AG08395 (cell line): ENCODE measurements at places on chromosomes 3 and 15.

DNA sequence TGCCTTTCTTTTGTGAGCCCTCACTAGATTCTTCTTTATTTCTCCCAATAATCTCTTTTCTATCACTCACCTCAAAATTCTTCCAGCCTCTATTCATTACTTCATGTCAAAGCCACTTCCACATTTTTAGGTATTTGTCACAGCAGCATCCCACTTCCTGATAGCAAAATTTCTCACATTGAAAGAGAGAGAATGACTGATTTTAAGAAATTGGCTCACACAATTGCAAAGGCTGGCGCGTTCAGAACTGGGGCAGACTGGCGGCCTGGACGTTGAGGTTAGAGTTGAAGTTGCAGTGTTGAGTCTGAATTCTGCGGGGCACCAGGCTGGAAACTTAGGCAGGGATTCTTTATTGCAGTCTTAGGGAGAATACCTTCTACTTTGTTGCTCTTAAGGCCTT, 117.9 kb downstream of the LRRC28 start:
- no peak for DNase-seq

DNA sequence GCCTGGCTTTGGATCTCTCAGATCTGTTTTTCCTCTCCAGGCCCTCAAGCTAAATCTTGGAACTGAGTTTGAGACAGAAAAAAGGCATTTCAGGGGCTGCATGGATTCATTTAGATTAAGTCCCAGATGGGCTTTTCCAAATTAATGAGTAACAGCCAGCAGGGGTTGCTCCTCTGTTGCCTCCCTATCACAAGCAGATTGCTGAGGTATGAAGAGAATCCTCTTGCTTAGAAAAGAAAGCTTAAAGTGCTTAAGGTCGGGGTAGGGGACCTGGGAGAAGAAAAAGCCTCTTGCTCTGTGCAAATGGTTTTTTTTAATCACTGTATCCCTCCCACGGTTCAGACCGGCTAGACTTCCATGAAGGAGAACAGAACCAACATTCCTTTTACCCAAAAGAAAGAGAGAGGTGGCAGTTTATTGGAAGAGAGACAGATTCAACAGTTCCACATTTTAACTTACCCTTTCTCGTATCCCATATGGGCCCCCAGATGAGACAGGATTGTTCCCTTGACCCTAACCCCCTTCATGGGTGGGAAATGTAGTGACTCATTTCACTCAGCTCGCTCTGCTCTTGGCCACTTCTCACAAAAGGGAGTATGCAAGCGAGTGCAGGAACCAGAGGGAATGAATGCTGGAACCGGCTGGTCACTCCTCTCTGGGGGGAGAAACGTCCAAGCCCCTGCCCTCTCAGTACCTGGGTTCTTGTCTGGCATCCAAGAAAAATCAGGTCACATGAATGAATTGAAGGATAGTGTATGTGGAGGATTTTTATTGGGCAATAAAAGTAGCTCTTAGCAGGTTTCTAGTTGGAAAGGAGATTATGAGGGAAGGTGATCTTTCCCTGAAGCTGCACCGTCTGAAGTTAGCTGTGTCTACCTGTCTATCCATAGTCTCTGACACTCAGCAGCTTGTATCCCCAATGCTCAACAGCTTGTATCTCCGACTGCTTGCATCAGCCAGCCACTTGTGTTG, 745.2 kb downstream of the SI start:
- no peak for DNase-seq

DNA sequence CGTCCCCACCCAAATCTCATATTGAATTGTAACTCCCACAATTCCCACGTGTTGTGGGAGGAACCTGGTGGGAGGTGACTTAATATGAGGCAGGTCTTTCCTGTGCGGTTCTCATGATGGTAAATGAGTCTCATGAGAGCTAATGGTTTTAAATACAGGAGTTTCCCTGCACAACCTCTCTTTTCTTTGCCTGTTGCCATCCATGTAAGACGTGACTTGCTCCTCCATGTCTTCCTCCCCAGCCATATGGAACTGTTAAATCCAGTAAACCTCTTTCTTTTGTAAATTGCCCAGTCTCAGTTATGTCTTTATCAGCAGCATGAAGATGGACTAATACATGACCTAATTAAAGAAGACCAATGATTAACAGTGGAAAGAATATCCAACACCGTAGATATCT, 56.6 kb downstream of the SSR3 start:
- no peak for DNase-seq

- peak; percentile 92 for DNase-seq
These were observed 270.8 kb downstream of the UACA start for GRCh38 chr15:70492240-70493177.

DNA sequence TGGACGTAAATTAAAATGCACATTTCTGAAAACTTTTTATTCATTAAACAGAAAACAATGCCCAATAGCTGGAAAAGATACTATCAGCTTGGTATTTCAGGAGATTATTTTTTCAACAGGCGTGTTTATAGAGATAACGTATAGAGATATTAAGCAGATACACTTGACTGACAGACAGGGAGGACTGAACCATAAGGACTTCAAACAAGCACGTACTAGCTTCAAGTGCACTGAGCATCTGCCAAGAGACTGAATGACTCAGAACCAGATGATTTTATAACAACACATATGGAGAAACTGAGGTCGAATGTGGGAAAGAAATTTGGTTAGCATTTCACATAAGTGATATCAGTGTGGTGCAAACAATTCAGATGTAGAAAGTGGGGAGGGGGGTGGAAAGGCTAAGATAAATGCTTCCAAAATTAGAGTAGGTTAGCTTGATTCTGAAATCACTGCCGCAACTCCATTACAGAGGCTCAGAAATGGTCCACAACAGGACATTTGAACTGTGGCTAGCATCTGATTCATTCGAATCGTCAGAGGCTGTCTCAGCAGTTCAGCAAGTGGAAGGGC, 103.5 kb downstream of the SEMA6D start:
- DNase-seq: peak; percentile 12

DNA sequence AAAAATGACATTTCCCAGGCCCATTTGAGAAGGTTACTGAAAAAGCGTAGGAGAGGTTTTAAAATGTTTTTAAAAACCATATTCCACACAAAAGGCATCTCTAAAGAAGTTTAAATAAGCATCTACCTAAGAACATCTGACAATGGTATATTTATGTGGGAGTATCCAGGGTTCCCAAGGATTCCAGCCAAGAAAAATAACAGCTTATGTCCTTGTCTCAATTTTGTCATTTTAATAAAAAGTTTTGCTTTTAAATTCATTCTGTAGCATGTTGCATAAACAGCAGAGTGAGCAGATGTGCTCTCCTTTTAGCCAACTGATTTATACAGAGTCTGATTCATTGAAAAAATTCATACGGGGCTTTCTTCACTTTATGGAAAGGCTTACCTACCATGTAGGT, 129.9 kb downstream of the LRRC3B start:
- DNase-seq: no peak

DNA sequence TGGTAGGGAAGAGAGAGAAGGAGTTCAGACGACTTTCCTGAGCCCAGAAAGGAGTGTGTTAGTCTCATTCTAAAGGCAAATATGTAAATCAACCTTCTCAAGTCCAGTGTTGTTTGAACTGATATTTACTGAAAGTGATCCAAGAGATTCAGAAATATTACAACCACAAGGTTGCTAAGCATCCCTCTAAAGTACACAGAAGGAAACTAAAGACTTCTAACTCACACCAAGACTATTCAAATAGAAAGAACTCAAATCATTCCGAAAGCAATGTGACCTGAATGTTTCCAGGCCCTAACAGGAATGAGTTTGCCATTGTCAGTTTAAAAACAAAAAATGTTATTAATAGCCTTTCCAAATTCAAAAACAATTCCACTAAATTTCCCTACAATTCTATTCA, 56.9 kb upstream of the VGLL3 start:
- DNase-seq: no peak

- DNase-seq: no peak
These were observed 27.2 kb upstream of the LMOD3 start for GRCh38 chr3:69149586-69149985.

- no peak for DNase-seq
These were observed 374.9 kb downstream of the PLCL2 start for GRCh38 chr3:17259685-17260084.

- peak; percentile 65 for DNase-seq
These were observed 83.9 kb downstream of the CHSY1 start for GRCh38 chr15:101167753-101168462.

DNA sequence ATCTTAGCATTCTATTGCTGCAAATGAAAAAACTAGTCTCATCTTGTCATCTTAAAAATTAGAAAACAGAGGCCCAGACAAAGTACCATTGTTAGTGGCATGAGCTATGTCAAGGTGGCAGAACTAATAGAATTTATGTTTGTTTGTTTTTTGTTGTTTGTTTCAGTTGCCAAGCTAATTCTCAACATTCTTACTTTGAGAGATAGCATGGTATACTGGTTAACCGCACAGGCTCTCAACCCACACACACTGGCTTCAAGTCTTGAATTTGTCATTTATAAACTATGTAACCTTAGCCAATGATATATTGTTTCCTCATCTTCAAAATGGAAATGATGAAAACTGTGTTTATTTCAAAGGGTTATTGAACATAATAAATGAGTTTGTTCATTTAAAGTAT, 367.6 kb upstream of the PLSCR5 start:
- peak; percentile 64 for DNase-seq

- no peak for DNase-seq
These were observed 147.1 kb upstream of the LPP start for GRCh38 chr3:188006726-188007393.

DNA sequence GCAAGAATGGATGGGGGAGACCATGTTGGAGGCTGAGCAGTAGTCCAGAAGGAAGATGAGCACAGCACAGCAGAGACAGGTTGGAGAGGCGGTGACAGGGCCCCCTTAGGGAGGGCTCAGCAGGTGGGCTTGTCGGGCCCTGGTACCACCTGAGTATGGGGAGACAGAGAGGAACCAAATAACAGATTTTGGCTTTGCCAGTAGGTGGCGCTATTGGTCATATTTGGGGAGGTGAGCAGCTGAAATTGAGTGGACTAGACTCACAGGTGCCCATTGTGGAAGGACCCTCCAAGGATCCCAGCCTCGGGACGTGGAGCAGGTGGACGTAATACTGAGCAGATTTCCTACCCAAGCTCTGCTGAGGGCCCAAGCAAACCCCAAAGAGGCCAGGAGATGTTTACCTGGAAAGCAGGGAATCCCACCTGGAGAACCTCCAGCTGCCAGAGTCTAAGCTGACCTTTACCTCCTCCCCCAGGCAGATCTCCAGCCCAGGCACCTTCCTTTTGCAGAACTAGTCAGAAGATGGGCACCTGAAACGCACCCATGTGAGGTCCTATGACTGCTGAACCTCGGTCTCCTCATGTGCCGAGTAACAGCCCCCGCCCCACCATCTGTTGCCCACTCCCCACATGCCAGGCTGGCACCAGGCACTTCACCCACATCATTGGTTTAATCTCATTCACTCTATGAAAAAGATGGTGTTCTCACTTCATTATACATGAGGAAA, 24.6 kb upstream of the CORO2B start:
- DNase-seq: peak; percentile 48

DNA sequence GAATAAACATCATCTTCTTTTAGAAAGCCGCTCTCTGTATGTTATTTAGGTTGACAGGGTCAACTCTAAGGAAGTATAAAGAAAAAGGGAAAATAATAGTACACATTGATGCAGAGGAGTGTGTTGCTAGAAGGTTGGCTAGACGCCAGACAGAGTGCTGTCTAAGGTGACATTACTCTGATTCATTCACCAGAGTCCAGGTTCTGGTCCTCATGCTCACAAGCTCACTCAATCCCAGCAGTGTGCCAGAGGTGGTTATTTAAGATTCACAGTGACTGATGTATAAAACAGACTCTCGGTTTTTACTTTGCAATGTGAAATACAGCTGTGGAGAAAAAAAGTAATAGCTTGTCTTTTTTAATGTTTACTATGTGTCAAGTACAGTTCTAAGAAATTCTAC, 1.7 kb downstream of the CFAP44 start:
- no peak for DNase-seq

GRCh38 chr15:90750186-90750585, 33.0 kb downstream of the BLM start:
- DNase-seq: no peak

DNA sequence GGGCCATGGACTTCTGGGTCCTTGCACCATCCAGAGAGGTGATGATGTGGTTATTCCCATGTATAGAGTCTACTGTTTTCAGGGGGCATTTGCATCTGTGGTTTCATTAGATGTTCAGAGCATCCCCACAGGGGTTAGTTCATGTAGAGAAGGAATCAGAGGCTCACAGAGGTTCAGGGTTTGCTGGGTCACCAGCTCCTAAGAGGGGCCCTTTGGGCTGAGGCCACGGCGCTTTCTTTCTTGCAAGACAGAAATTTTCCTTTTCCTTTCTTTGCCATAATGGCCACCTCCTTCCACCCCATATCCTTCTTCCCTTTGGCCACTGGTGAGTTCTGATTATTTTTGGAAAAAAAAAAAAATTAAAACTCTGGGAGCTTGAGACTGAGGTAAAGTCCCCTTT, 62.3 kb downstream of the APBA2 start:
- DNase-seq: no peak

- no peak for DNase-seq
These were observed 25.1 kb downstream of the ALDH1L1 start for GRCh38 chr3:126155280-126155640.

DNA sequence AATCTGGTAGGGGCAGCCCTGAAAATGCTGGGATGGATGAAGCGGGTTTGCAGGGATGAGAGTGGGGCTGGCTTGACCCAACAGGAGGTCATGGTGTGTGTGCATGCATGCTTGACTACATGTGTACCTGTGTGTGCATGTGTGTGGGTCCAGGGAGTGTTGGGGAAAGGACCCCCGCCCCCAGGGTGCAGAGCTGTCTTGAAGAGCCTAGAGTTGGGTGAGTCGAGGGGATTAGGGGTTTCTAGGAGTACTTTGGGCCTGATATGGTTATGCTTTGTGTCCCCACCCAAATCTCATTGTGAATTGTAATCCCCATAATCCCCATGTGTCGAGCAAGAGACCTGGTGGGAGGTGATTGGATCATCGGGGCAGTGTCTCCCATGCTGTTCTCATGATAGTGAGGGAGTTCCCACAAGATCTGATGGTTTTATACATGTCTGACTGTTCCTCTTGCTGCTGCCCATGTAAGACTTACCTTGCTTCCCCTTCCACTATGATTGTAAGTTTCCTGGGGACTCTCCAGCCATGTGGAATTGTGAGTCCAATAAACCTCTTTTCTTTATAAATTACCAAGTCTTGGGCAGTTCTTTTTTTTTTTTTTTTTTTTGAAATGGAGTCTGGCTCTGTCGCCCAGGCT, 5.2 kb upstream of the LCTL start:
- no peak for DNase-seq

GRCh38 chr15:79436037-79436780, 4.1 kb downstream of the MINAR1 start:
- no peak for DNase-seq

- DNase-seq: peak; percentile 81
These were observed 22.9 kb downstream of the FYCO1 start for GRCh38 chr3:45972534-45973402.

- DNase-seq: no peak
These were observed 15.3 kb downstream of the TTC21A start for GRCh38 chr3:39122813-39123212.

- DNase-seq: no peak
These were observed 519.3 kb upstream of the ARPP21 start for GRCh38 chr3:35120026-35120425.

DNA sequence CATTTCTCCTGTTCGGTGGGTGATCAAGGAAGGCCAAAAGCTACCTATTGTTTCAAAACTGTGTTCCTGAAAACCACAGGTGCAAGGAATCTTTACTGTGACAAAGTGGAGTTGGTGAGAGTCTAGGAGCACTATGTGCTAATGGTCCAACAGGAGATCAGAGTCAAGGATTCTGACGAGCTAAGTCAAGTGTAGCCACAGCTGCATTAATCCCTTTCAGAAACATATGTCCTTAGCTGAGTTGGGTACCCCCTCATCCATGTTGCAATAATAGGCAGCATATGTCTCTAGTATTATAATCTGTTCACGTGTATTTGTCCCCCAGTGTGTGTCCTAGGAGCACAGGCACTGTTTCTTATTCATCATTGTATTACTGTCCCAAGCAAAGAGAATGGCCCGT, 1.7 kb downstream of the VPS39 start:
- no peak for DNase-seq
